ENCODE measurements at places on chromosomes 2 and 18. TPM values are rescaled to one million over a fixed set of nuclear protein-coding genes. Genes with fewer than 3 reads are reported as not detected.

The RAB27B gene
- total RNA-seq: 14.2 TPM

The RAB12 gene
- 44.9 TPM for total RNA-seq

The RNF138 gene
- 28.0 TPM for total RNA-seq

The SCN7A gene
- not detected for total RNA-seq

The CACNB4 gene
- 0.33 TPM for total RNA-seq
